ENCODE measurements at places on chromosomes 4 and X.
A peak's percentile ranks its signal among the peaks of the same experiment; 100 is the strongest.

- no peak for ATAC-seq
Observed at GRCh38 chrX:109990582-109991276, 12.2 kb upstream of the TMEM164 start.

DNA sequence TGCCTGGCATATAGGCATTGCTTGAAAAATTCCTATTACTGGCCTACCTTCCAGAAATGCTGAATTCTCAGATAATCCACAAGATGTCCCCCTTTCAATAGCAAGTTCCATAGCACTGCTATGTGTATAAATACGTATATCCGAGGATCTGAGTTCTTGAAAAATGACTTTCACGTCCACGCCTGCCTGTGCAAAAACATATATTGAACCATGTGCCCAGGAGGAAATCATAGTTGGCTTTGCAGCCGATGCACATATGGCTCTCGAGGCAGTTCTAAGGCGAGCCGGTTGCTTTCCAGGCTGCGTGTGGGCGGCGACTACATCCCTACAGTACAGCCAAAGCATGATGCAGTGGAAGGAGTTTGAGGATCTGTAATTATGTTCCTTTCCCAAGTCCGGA lies 55.4 kb upstream of the ESX1 start:
- ATAC-seq, result no peak

GRCh38 chr4:79315891-79316290 lies 10.0 kb downstream of the NAA11 start:
- no peak for ATAC-seq

GRCh38 chrX:26219351-26219750 lies 3.4 kb downstream of the MAGEB5 start:
- no peak for ATAC-seq

DNA sequence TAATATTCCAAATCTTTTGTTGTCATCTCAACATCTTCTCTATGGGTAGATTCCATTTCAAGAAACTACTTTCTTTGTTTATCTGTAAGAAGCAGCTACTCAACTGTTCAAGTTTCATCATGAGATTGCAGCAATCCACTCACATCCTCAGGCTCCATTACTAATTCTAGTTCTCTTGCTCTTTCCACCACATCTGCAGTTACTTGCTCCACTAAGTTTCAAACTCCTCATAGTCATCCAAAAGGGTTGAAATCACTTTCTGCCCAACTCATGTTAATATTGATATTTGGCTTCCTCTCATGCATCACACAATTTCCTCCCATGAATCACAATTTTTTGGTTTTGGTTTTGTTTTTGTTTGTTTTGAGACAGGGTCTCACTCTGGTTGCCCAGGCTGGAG lies 35.7 kb downstream of the ADH5 start:
- ATAC-seq, result peak; percentile 78

GRCh38 chr4:122785099-122785498 lies 41.5 kb upstream of the FGF2 start:
- ATAC-seq, result no peak

- no peak for ATAC-seq
Observed at GRCh38 chr4:48930654-48931053, 24.1 kb upstream of the OCIAD2 start.

DNA sequence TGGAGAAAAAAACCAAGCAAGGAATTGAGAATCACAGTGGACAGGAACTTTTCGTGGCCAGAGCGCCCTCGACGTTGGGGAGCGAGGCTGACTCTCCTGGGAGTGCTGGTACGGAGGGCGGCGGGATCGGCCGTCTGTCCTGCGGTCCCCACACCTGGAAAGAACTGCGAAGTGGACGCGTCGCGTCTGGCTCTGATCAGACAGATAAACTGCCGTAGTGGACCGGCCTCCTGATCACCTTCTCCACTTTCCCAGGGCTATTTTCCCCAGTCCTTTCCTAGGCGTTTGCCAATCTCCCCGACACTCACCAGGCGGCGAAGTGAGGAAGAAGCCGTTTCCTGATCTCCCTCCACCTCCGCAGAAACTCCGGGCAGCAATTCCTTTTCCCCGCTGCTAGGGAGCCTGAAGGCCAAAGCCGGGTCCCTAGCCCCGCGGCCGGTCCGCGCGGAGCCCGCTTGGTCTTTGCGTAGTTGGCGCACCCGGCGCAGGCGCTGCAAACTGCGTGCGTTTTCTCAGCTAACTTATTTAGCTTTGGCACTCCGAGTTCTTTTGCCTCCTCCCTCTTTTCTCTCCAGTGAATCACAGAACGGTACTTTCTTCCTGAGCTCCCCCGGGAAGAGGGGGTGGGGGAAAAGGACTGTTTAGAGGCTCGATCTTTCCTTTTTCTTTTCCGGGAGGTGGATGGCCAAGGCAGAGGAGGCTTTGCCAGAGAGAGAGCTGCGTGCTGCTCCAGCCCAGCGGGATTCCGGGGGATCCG lies at the start of gene ARSJ:
TSS of gene ARSJ (minus strand) at position 500 of the 757 bp plus-strand sequence. CDS start 813 bp downstream, outside the sequence.
- no peak for ATAC-seq

DNA sequence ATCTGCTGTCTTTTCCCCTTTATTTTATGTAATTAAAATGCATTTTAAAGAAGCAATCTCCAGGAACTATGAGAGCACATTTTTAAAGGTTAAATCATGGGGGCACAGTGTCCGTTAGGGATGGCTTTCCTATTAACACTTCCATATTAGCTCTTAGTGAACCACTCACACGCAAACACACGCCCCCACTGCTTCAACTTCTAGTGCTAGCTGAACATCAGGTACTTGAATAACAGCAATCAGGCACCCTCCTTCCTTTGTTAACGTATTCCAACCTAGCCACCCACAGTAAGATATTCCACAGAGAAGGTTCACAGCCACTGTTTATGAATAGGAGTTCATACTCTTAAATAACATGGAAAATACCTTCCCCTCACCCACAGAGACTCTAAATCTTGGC lies 9.3 kb downstream of the TMEM255A start:
- no peak for ATAC-seq

- no peak for ATAC-seq
Observed at GRCh38 chr4:32987111-32987510, 2266.9 kb downstream of the PCDH7 start.

DNA sequence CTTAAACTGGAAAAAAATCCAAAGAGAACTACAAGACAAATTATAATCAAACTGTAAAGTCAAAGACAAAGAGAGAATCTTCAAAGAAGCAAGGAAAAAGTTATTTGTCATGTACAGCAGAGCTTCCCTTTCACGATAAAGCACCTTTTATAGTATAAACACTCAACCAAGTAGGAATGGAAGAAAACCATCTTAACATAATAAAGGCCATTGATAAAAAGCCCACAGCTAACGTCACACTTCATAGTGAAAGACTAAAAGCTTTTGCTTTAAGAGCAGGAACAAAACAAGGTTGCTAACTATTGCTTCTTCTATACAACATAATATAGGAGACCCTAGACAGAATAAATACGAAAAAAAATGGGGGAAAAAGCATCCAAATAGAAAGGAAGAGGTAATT lies 595.7 kb upstream of the POU3F4 start:
- no peak for ATAC-seq

- ATAC-seq, result no peak
Observed at GRCh38 chr4:152943672-152944071, 7.5 kb downstream of the FHDC1 start.

- no peak for ATAC-seq
Observed at GRCh38 chr4:84503495-84504437, 4.7 kb upstream of the NKX6-1 start.

GRCh38 chr4:16284050-16284449 lies 57.8 kb upstream of the TAPT1 start:
- no peak for ATAC-seq

DNA sequence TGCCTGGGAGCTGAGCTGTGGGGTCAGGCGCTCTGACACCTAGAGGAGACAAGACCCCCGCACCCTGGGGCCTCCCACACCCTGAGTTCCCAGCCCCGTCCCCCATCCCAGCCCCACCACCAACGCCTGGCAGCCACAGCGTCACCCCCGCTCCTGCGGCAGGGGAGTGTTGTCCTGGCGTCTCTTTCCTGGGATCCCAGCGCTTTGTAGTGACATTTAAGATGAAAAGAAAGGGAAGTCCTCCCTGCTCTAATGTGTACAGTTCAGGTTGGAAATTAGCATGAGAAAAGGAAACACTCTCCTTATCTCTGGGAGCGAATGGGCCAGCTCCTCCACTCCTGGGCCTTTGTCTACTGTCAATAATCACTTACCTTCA lies 112.1 kb downstream of the FAM53A start:
- ATAC-seq, result no peak

GRCh38 chrX:103817502-103817901 lies 14.6 kb downstream of the RAB9B start:
- ATAC-seq, result no peak

GRCh38 chr4:19010761-19011160 lies 989.2 kb upstream of the LCORL start:
- no peak for ATAC-seq

GRCh38 chr4:151052785-151053184 lies 37.7 kb upstream of the LRBA start:
- ATAC-seq, result no peak

GRCh38 chr4:6500481-6501140 lies 28.2 kb upstream of the PPP2R2C start:
- no peak for ATAC-seq

- ATAC-seq, result no peak
Observed at GRCh38 chr4:25154594-25155265, 5.5 kb downstream of the SEPSECS start.

- ATAC-seq, result no peak
Observed at GRCh38 chr4:142358656-142359055, 487.4 kb downstream of the INPP4B start.

DNA sequence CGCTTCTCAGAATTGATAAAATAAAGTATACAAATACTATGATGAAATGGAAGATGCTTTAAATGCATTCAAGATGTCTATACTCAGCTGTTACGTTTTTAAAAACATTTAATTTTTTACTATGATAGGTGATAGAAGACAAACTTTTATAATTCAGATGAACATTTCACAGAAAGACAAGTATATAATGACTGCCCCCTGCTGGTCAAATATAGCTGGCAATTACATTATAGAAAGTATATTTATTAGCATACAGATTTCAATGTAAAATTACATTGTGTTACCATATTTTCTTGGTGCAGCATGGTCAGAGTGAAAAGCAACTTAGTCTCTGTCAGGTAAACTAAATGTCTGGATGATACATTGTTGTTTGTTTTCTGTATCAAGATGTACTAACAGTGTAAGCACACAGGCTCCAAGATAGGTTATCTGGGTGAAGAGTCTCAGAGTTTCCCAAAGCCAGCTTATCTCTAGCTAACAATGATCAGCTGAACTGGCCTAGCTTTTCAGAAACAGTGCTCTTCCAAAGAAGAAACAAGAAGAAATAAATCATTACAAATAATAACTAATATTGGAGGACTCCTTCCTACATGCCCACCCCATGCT lies 54.1 kb downstream of the SRPX start:
- ATAC-seq, result no peak

DNA sequence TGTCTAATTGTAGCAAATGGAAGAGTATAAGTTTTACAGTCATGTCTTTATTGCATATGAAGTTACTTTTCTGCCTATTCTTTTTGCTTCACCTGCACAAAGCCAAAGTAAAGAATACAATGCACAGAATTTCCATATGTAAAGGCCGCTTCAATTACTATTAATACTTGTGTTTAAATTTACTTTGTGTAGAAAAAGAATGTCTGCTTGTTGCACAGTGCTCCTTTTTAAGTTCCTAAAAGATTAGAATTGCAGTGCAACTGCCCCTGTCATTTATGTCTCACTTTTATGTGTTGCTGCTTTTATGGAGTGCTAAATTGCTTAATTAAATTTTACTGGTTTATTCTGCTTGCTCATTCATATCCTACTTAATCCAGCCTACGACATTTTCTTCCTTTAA lies 830.5 kb downstream of the PDHA2 start:
- ATAC-seq, result no peak

GRCh38 chr4:153232768-153233167 lies 28.5 kb downstream of the TRIM2 start:
- ATAC-seq, result no peak

- no peak for ATAC-seq
Observed at GRCh38 chr4:6920171-6920570, 10.5 kb downstream of the TBC1D14 start.

DNA sequence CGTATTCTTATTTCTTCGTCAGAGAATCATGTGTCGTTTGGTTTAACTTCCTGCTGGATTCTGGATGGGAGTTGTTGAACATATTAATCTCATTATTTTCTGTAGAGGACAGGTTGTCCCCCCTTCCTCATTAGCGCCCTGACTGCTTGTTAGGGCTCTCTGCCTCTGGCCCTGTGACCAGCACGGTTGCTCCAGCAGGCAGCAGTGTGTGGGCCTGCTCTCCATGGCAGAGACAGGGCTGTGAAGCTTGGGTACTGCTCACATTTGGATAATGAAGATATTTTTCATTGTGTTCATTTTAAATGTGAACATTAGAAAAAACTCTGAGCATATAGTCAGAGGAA lies 102.7 kb downstream of the KLHL8 start:
- no peak for ATAC-seq

GRCh38 chr4:8041868-8042267 lies 102.2 kb upstream of the AFAP1 start:
- no peak for ATAC-seq

GRCh38 chr4:54233277-54233696 lies 4.2 kb downstream of the PDGFRA start:
- ATAC-seq, result peak; percentile 88

- ATAC-seq, result no peak
Observed at GRCh38 chr4:24054910-24055309, 165.1 kb upstream of the PPARGC1A start.

DNA sequence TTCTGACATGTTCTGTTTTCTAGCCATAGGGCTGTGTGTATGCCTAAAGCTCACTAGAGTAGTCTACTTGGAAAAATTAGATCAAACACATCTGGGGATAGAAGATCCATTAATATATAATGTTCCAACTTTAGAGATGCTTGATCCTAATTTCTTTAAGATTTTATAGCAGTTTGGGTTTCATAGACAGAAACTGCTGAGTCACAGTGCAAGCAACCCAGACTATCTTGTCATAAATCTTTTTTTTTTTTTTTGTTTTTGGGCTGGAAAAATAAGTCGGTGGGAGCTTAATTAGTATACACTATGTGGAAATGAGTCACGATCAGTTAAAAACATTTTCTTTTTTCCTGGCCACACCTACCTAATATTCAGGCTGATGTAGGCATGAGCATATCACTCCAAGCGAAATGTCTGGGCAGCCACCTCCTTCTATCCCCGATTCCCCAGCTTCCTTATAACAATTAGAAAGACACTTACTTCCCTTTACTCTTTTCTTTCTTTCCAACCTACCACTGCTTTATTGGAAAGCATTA lies 58.2 kb upstream of the CASK start:
- ATAC-seq, result no peak

- no peak for ATAC-seq
Observed at GRCh38 chr4:149353241-149353640, 462.4 kb downstream of the IQCM start.

- no peak for ATAC-seq
Observed at GRCh38 chr4:60619531-60620305, 580.4 kb upstream of the ADGRL3 start.

DNA sequence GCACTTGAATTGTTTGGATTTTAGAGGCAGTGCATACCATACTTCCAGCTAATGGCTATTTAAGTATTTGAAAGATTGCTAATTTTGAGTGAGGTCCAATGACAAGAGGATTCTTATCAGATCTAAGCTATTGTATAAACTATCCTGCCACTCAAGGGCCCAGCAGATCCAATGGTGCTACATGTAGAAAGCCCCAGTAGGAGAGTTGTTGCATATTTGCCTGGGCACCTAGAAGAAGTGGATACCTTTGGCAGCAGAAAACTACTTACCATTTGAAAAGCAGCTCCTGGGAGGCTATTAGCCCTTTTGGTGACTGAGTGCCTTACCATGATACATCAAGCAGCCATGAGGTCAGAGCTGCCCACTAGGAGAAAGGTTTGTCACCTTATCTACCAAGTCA lies 447.3 kb downstream of the C4orf33 start:
- ATAC-seq, result no peak

All from activated CD4-positive, CD25-positive, alpha-beta regulatory T cell treated with anti-CD3 and anti-CD28 coated beads, Interleukin-2, amount 50 U/mL, for 24 hours (primary cell).